Substantia nigra (tissue), 51 donors: ENCODE measurements at places on chromosomes 7 and 10.

- no peak for DNase-seq
Observed at GRCh38 chr10:122461729-122462532, 578 bp downstream of the HTRA1 start.

GRCh38 chr7:106858618-106859532, 6.2 kb upstream of the PIK3CG start:
- DNase-seq, result no peak

DNA sequence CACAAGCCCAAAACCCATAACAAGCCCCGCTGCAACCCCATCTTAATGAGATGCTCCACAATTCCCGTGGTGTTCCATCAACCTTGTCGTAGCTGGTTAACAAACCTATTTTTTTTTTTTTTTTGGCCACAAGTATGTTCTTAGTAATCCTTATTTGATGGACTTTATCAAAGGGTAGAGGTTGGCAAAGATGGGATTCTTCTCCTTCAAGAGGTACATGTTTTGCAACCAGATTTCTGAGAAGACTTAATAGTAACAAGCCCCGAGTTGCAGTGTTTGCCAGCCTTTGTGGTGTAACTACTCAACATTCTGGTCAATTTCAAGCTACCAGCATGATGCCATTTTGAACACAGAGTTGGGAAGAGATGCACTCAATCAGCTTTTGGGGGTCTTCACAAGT, 181.7 kb downstream of the NRP1 start:
- no peak for DNase-seq

DNA sequence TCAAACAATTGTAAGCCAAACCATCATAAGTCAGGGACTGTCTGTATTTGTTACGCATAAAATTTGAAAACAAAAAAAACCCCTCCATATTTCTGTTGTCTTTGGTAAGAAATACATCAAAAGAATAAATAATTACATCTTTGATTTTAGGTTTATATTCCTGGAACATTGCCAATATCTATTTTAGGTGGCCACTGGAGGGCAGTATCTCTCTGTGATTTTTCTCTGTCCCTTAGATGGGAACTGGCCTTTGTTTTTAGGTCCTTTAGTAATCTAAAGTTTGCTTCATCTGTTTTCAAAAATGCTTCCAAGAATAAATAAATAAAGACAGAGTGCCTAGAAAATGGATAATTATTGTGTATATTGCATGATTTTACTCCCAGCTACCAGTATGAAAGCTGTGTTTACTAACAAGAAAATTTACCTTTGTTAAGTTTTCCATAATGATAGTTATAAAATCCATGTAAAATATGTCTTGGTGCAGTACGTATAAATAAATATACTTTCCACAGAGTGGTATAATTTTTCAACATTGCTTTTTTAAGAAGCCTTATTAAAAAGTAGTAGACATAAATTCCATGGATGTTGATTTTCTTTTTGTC, 64.2 kb downstream of the PHYHIPL start:
- DNase-seq, result no peak

GRCh38 chr10:50324680-50325393, 73.5 kb upstream of the ASAH2 start:
- DNase-seq, result no peak

DNA sequence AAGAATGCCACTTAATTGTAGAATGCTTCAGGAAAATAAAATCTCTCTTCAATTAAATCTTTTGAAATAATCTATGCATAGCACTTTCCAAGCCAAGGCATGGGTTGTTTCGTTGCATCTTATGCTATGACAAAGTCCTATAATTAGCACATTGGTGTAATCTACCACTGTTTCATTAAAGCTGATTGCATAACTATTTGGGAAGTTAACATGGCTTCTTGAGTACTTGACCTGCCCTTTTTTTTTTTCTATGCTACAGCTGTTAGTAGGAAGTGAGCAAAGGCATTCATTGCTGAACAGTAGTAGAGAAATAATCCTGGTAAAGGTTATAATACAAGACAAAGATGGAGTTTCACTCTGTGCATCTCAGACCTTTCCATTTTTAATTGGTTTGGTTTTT, 557.2 kb upstream of the CELF2 start:
- DNase-seq, result no peak

- no peak for DNase-seq
Observed at GRCh38 chr10:86506499-86506898, 15.1 kb downstream of the WAPL start.

DNA sequence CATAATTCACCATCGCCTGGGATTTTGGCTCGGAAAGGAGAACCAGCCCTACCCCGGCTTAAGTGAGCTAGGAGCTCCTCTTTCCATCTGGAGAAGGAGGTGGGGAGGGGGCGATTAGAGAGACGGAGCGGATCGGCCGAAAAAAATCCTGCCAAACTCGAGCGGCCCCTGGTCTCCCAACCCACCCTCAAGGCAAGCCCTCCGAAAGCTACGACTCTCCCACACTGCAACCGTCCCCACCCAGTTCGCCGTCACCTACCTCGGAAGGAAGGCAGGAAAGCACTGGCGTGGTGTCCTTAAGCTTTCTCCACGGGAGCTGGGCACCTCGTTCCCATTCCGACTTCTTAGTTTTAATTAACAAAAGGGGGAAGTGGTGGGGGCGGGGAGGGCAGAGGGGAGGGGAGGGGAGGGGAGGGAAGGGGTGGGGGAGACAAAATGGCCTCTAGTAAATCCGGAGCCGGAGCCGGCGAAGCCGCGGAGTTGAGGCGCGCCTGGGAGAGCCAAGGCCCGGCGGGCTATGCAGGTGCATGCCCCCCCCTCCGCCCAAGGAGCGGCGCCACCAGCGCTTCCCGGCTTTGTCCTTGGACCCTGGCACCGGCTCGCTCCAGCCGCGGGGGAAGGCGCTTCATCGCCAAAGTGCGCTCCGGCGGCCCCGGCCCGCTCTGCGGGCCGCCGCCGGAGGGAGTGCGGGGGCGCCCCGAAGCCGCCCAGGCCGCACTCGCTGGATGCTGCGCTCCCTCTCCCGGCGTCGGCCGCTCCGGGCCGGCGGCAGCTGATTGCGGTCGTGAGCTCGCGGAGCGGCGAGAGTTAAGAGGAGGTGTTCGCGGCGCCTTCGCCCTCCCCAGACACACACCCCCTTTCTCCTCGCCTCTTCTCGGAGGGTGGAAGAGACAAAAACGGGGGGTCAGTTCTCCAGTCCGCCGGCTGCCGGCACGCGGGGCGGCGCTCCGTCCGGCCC, at the start of gene LRRC4:
Gene LRRC4 (minus strand): TSS at position 784 of the 958 bp plus-strand sequence. CDS start 797 bp downstream, outside the sequence.
- no peak for DNase-seq

GRCh38 chr7:159083001-159083697, 61.5 kb downstream of the VIPR2 start:
- no peak for DNase-seq
